ENCODE measurements at places on chromosomes 2 and 18. TPM values are rescaled to one million over a fixed set of nuclear protein-coding genes. Genes with fewer than 3 reads are reported as not detected.

CTNNA2 gene
- not detected for total RNA-seq

MFSD2B gene
- total RNA-seq, result 0.09 TPM

CTDSP1 gene
- total RNA-seq, result 204 TPM

LYG1 gene
- 2.4 TPM for total RNA-seq

UGT1A6 gene
- total RNA-seq, result not detected

ZNF521 gene
- not detected for total RNA-seq

GULP1 gene
- total RNA-seq, result not detected

RBM44 gene
- total RNA-seq, result 0.93 TPM

LYPD1 gene
- total RNA-seq, result not detected

SLC14A1 gene
- 2.4 TPM for total RNA-seq

TBR1 gene
- total RNA-seq, result 0.05 TPM

SNED1 gene
- 29.8 TPM for total RNA-seq

PNO1 gene
- total RNA-seq, result 16.1 TPM
